ENCODE measurements at places on chromosomes 6 and 20.

DNA sequence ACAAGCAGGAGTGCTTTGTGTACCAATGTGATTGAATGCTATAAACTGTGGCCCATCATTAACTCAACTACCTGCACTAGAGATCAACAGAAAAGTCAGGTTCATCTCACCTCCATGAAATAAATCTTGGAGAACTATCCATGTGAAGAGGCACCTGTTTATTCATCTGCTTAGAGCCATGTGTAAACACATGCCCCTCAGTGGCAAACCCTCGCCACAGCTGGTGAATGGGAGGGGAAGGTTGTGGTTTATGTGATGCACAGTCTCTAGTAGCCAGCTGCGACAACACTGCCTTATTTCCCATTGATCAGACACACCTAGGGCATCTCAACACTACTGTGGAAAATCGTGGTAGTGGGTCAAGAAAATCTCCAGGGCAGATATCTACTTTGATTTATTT is 640.2 kb downstream of the PTPRT start:
- no peak for DNase-seq

- DNase-seq, result no peak
Observed at GRCh38 chr6:15769511-15770018, 106.7 kb upstream of the DTNBP1 start.

DNA sequence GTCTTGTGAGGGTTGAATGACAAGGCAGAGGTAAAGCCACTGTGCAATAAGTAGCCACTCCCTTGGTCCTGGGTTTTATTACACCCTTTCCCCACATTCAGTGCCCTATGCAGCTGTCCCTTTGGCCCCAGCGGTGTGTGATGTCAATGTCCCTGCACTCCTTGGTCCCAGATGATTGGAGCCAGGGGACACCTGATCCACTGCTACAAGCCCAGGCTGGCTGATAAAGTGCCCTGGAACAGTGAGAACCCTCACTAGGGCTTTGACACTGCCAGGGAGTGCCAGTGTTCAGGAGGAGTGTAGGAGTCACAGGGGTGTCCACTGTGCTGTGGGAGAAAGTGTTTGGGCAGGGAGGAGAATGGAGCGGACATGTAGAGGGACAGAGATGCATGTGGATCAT is 30.4 kb downstream of the GABRR1 start:
- no peak for DNase-seq

DNA sequence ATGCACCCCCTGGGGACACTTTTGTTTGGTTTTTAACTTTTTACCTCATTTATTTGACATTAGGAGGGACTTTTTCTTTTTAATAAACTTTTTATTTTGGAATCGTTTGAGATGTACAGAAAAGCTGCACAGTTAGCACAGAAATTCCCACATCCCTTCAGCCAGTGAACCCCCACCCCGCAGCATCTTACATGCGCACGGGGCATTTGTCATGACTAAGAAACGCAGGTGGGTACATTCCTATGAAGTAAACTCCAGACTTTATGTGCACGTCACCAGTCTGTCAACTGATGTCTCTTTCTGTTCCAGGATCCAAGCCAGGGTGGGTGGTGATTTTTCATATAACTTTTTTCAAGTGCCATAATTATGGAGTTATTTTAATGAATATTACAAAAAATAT is 4.9 kb upstream of the ZNF831 start:
- no peak for DNase-seq

GRCh38 chr6:12094689-12095088 is 82.6 kb downstream of the HIVEP1 start:
- no peak for DNase-seq

- DNase-seq, result no peak
Observed at GRCh38 chr6:32047855-32048766, 9.9 kb downstream of the CYP21A2 start.

DNA sequence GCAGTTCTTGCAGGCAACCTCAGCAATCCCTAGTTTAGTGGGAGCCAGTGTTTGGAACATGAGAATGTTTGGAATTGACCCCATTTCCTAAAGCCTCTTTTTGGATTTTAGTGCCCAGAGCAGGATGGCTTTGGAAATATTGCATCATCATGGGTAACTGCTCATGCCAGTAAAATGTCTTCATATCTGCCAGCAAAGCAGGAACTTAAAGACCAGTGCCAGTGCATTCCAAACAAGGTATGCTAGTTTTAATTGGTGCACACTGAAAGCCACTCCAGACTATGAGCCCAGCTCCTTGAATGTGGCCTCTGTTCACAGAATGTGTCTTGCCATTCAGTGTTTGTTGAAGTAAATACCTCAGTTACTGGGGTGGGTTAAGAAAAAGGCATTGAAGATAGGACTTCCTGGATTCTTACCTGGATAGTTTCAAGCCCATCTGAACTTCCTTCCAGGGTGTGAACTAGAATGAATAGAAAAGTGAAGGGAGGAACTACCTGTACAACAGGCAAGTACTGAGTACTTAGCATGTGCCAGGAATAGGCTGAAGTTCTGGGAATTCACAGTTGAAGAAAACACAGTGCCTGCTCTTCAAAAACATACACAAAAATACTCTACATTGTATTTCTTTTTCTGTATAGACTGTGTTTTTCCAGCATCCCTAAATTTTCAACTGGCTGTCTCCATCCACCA is 70.5 kb downstream of the COL19A1 start:
- DNase-seq, result no peak

DNA sequence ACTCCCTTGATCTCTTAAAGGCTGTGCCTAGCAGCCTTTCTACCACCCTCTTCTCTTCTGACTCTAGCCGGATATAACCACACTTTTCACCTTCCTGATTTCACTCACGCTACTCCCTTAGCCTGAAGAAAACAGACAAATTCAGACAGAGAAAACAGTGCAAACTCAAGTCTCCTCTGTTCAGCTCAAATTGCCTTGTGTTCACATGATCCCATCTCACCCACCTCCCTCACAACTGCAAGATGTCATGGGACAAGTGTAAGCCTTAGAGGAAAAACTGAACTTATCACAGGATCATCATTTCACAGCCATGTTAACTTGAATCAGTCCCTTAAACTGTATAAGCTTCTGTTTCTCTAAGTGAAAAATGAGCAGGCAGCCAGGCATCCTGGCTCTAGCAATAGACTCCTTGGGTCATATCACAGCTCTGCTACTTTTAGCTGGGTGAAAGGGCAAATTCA is 66.5 kb upstream of the TENT5A start:
- no peak for DNase-seq

GRCh38 chr6:110037726-110038295 is 59.7 kb downstream of the GPR6 start:
- DNase-seq, result no peak

GRCh38 chr6:12578751-12579150 is 137.8 kb upstream of the PHACTR1 start:
- no peak for DNase-seq

GRCh38 chr6:10613077-10613476 is 81.3 kb downstream of the C6orf52 start:
- no peak for DNase-seq

DNA sequence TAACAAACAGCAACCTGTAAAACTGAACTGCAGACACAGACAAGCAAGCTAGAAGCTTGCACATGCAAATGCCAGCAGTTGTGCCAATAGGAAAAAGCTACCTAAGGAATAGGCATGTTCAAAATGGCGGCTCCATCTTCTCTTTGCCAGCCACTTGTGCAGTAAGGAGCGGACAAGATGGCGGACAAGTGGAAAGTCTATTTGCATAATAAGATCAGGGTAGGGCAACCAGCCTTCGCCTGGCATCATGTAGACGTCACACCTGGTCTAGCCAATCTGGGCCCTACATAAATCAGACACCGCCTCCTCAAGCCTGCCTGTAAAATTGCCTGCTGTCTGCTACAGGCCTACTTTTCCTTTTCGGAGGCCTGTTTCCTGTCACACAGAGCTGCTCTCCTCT is 18.0 kb downstream of the C6orf52 start:
- no peak for DNase-seq

DNA sequence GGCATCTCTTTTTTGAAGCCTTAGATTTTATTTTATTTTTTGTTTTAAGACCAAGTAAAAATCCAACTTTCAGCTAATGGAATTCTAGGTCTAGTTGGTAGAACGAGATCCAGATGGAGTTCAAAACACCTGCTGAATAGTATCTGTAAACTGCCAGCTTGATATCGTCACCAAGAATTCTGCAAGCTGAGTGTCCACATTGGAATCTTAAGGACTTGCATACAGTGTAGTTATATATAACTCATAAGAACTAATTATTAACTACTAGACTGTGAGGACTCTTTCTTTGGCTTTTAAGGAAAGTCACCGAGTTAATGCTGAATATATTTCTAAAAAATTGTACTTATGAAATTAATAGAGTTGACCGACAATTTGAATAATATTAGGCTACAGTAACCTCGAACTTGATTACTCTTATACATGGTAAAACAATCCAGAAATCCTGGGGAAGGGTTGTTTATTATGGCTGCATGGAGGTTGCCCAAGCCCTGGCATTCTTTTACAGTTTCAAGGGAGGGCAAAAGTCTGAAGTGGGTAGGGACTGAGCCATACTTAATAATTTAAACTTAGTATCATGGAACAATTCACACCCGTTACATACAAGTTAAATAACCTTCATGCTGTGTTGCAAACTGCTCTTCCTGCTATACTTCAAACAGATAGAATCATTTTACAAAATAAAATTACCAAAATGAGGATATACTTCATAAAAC is 553.9 kb downstream of the PTPRT start:
- no peak for DNase-seq

GRCh38 chr6:2147766-2148448 is 97.5 kb downstream of the GMDS start:
- no peak for DNase-seq

DNA sequence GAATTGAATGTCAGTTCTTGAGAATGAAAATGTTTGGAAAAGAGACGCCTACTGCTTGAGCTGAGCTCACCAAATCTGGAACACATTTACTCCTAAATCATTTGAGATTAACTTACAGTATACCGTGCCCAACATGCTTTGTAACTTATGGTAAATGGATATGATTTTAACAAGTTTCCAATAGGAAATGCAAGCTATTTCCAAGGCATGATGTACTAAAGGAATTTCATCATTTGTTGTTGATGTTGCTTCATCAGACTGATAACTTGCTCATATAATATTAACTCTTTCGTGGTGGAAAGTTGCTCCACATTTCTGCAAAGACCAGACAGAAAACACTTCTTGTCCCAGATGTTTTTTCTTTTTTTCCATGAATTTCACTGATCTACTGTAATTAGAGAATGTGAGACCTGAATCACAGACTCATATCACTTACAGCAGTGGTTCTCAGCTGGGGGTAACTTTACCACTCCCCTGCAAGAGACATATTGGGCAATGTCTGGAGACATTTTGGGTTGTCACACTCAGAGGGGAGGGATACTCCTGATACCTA is 116.6 kb upstream of the TRAF3IP2 start:
- no peak for DNase-seq

DNA sequence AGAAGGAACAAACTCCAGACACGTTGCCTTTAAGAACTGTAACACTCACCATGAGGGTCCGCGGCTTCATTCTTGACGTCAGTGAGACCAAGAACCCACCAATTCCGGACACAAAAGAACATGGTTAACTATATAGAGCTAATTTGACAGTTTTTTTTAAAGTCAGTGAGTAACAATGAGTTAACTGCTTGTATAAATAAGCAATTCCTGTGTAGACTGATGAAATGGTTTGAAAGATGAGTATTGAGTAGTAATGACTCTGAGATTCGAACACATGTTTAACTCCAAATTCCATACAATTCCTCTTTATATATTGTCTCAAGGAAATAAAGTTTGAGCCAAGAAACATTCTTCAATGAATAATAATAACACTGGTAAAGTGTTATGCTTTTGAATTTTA is 478.0 kb downstream of the MMUT start:
- DNase-seq, result no peak

GRCh38 chr20:47887477-47888080 is 102.3 kb upstream of the SULF2 start:
- no peak for DNase-seq

GRCh38 chr6:163627274-163628062 is 212.9 kb downstream of the QKI start:
- DNase-seq, result no peak

DNA sequence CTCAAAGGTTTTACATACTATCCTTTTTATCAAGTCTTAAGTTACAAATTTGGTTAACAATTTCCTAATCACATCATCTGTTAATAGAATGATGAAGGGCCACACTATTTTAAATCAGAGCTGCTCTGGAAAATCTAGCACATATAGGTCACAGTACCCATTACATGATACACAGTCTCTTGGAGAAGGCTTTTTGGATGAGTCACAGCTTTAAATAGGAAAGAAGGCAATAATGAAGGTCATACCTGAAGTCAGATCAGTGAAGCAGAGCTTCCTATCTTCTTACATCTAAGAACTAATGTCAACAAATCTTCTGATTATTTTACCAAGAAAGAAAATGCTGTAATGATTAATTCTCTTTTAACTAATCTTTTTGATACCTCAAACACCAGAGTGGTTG is 248.5 kb downstream of the BTBD9 start:
- no peak for DNase-seq

DNA sequence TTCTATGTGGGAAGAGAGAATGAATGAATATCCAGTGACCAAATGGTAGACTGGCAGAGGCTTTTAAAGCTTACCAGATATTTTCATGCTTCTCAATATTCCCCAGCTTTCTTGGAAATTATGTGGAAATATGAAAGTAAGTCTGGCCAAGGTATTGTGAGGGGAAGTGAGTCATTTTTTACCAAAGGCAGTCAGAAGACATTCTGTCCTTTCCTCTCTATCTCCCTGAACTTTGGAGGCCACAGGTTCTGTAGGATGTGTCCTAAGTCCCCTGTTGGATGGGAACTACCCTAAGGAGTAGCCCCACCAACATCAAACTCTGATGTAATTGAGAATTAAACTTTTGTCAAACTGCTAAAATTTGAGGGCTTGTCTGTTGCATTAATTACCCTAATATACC is 593.8 kb upstream of the NRSN1 start:
- DNase-seq, result no peak

GRCh38 chr6:10140136-10140535 is 274.7 kb downstream of the TFAP2A start:
- no peak for DNase-seq

GRCh38 chr6:24879351-24879750 is 56.4 kb downstream of the RIPOR2 start:
- no peak for DNase-seq

All from cortex of kidney (tissue), 1 donor.